ENCODE measurements at places on chromosomes 16 and 17.
A peak's percentile ranks its signal among the peaks of the same experiment; 100 is the strongest.

- DNase-seq, result peak; percentile 39
These were observed 45.0 kb upstream of the NACA2 start for GRCh38 chr17:61635913-61636432.

DNA sequence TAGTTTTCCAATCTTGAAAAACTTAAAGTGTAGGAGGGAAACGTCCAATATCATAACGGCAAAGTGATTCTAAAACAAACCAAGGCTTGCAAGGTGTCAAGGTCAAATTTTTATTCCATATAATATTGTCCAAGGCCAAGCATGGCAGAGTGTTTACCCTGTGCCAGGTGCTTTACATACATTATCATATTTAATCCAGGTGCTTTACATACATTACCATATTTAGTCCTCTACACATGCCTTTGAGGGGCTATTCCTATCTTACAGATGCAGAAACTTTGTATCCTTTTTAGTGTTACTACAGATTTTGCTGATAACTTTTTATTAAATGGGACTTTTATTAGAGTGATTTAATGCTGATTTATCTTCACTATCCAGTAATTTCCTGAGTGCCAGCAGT, 23.9 kb downstream of the MAF start:
- no peak for DNase-seq

GRCh38 chr17:69954241-69954925, 120.6 kb upstream of the KCNJ16 start:
- DNase-seq, result no peak

DNA sequence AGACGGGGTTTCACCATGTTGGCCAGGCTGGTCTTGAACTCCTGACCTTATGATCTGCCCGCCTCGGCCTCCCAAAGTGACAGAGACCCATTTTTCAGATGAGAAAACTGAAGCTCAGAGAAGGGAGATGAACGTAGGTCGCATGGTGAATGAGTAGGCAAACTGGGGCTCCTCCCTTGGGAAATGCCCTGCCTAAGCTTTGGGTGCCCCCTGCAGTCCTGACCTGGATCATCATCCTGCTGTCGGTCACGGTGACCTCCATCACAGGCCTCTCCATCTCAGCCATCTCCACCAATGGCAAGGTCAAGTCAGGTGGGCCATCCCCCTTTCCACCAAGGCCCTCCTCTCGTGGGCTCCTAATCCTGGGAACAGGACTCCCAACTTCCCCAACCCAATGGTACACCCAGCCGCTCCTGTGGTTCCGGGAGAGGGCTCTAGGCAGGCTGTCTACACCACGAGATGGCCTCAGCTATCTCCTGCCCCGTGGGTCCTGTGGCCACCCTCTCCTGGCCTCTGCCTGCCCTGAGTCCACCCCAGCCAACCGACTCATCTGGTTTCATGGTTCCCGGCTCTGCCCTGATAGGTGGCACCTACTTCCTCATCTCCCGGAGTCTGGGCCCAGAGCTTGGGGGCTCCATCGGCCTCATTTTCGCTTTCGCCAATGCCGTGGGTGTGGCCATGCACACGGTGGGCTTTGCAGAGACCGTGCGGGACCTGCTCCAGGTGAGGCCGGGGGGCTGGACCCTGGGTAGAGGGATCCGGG, 4.7 kb downstream of the SLC12A3 start:
- DNase-seq, result peak; percentile 31

- DNase-seq, result no peak
These were observed 141.8 kb downstream of the PITPNC1 start for GRCh38 chr17:67518876-67519275.

DNA sequence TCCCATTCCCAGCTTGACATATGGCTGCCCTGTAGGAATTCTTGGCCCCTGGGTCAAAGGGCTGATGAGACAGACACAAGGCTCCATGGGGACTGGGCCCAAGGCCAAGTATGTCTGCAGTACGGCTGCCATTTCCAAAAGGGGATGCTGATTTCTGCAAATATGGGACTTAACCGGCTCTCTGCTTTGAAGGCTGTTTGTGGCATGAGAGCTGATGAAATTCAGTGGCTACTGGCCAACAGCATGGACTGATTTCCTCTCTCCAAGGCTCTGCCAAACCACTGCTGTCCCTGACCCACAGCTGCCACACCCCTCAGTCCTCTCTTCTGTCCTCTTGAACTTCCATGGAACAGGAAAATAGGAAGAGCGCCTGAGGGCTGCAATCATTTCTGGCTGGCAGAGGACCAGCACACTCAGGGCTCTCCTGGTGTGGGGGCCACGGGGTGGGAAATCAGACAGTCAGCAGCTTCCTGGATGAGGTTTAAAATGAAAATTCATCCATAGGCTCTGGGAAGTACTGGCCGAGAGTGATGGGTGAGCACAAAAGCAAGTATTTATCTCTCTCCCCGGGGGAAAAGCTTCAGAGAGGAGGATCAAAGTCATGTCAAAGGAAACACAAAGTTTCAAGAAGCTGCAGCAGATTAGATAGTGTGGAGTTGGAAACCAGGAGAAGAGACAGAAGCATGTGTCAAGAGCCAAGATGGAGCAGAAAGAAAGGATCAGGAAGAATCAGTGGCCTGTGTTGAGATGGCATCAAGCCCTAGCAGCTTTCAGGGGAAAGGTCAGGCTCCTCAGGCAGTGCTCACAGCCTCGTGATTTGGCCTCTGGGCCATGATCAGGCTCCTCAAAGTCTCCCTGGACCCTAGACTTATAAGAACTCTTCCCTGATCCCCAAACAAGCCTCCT, 64.1 kb upstream of the SREBF1 start:
- no peak for DNase-seq

GRCh38 chr17:8724451-8724850, 20.2 kb downstream of the CCDC42 start:
- no peak for DNase-seq

- no peak for DNase-seq
These were observed 174.2 kb downstream of the STX8 start for GRCh38 chr17:9401434-9401833.

- peak; percentile 75 for DNase-seq
These were observed at the start of gene MRTFB for GRCh38 chr16:14070877-14071575. TSS of gene MRTFB (plus strand) at chr16:14071319. CDS start at chr16:14140607, 69,288 bp downstream.

DNA sequence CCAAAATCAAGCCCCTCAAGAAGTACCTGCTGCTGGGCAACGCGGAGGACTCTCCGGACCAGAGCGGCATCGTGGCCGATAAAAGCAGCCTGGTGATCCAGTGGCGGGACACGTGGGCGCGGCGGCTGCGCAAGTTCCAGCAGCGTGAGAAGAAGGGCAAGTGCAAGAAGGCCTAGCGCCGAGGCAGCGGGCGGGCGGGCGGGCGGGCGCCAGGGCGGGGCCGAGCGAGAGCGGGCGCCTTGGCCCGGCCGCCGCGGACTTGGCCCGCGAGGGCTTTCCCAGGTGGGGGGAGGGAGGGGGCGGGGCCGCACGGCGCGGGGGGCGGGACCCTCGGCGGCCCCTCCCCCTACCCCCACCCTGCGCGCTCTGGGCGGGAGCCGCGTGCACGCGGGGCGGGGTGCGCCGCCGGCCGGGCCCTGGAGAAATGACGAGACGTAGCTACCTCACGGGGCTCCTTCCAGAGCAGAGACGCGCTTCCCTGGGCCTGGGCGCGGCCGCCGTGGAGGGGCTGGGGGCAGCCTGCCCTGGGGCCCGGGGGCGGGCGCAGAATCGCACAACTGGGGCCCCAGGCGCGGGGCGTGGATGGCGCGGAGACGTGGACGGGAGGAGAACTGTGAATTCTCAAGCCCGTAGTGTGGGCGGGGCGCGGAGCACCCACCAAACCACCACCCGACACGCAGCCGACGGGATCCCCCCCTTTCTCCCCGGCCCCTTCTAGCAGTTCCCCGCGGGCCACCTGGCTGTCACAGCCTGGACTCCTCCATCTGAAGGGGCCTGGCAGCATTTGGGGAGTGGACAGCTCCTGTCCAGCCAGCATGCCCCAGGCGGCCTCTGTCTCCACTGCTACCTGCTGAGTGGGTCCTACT, 218.7 kb downstream of the NTN1 start:
- DNase-seq, result peak; percentile 61

All from stimulated activated CD4-positive, alpha-beta T cell treated with anti-CD3 and anti-CD28 coated beads, TNF-alpha, amount 100 ng/mL, for 24 hours (primary cell).